Non-pigmented ciliary epithelial cell (primary cell): ENCODE measurements at places on chromosomes 6 and 20.

GRCh38 chr6:736657-737446, 43.9 kb upstream of the EXOC2 start:
- DNase-seq = no peak

GRCh38 chr20:44552950-44553908, 29.1 kb upstream of the PKIG start:
- DNase-seq = no peak

- DNase-seq = no peak
These were observed 38.9 kb downstream of the ITPR3 start for GRCh38 chr6:33659986-33660385.

GRCh38 chr20:52209154-52209571, 17.6 kb upstream of the ZFP64 start:
- DNase-seq = no peak

- no peak for DNase-seq
These were observed 18.7 kb downstream of the POFUT1 start for GRCh38 chr20:32226391-32226790.

- no peak for DNase-seq
These were observed 30.9 kb downstream of the ANGPT4 start for GRCh38 chr20:884983-885952.

GRCh38 chr20:34179637-34180360, 61.4 kb upstream of the ASIP start:
- no peak for DNase-seq

DNA sequence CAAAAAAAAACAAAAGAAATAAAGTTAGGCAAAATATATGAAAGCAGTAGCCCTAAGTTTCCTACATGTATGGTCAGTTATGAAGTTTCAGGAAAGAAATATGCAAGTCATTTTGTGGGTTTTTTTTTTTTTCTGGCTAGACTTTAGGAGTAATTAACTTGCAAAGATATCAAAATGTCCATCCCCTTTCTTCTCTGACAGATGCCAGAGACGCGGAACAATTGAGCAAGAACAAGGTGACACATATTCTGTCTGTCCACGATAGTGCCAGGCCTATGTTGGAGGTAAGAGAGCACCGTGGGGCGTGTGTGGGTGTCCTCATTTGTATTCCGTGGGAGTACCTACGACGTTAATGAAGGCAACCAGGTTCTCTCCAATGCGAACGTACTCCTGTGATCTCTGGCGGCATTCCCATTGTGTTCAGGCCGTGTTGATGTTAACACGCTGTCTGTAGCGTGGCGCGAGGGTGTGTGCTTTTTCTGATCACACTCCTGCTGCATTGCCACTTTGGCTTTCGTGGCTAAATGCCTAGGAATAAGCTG, 19.5 kb downstream of the DUSP22 start:
- DNase-seq = no peak

DNA sequence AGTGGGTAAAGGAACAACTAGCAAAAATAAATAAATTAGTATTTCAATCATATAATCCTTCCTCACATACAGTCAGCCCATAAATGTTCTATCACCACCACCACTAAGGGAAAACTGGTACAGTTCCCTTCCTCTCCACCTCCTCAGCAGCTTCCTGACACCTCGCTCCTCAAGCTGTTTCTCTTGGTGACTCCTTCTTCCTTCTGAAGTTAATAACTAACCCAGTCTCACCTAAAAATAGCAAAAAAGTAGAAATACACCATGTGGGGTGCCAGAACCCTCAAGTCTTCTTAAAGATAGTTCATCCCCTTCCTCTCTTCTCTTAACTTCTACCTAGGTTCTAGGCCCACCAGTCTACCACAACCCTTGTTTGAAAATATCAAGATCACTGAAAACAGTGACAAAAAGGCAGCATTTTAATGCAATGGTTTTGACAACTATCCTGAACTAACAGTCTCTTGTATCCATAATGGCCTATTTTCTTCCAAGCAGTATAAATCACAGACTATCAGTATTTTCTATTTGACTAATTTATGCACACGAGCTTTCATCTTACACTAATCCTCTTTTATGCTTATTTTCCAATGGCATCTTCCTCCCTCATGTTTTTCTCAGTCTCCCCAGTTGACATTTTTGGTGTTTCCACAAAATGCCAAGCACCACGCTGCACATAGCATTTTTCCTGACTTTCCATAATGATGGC, 85.5 kb downstream of the KHDC1L start:
- no peak for DNase-seq

- no peak for DNase-seq
These were observed 300.9 kb downstream of the SLC35F1 start for GRCh38 chr6:118207947-118208346.

GRCh38 chr6:103893141-103893581, 966.6 kb downstream of the HACE1 start:
- peak; percentile 15 for DNase-seq

- DNase-seq = no peak
These were observed 87.0 kb upstream of the LRFN2 start for GRCh38 chr6:40674170-40674569.

DNA sequence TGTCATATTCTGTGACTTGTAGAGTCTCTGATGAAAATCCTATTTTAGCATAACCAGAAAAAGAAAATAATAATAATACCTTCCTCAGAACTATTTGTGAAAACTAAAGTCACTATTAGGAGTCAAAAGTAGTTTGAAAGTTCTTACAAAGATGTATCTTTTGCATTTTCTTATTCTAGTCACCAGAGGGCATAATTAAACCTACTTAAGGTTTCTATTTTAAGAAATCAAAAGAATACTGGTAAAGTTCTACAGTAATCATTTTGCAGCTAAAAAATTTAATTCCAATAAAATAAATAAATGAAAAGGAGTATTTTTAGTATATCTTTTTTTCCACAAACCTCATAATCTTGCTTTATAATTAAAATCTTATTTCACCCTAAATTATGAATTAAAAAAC, 28.0 kb upstream of the MCM9 start:
- DNase-seq = no peak

- no peak for DNase-seq
These were observed 145.6 kb downstream of the TBX18 start for GRCh38 chr6:84618836-84619235.

DNA sequence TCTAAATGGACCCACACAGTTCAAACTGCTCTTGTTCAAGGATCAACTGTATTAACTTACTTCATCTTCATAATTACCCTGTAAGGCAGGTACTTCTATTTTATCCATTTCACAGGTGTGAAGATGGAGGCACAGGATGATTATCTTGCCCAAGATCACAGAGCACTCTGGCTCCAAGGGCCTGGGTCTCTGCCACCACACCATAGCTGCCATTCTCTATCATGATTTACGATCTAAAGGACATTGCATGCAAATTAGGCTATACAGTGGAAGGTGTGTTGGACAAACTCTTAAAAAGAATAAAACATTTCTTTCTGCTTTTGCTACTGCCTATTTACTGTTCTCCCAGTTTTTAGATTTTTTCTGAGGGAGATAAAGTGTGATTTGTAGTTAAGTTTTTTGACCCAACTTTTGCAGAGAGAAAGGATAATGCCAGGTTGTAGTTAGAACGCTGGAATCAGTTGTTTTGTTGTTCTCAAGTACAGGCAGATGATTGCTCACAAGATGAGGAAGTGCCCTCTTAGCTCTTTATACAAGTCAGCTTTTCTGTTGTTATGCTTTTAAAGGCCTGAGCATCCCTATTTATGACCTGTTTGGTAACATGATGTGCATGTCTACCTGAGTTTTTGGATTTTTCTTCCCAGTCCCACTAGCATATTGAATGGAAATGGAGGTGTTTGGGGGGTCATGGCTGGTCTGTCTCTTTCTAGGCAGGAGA, 247.9 kb downstream of the ZFAND3 start:
- no peak for DNase-seq

GRCh38 chr6:149431905-149432775, 32.1 kb downstream of the SUMO4 start:
- peak; percentile 45 for DNase-seq

DNA sequence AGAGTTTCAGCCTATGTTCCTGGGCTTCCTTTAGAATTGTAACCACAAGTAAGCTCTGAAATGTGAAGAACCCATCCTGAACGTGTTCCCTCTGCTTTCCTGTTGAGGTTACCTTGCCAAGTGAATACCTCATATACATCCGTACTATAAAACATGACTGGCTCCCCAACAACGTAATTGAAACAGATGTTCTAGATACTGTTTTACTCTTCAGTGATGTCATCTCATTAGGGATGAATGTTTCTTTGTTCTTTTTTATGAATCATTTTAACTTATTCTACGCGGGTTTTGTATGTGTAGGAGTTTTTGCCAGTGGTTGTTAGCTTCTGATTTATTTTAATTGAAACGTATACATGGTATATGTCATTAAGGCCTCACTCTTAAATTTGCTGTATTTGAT, 166.8 kb downstream of the SAMD5 start:
- peak; percentile 23 for DNase-seq

DNA sequence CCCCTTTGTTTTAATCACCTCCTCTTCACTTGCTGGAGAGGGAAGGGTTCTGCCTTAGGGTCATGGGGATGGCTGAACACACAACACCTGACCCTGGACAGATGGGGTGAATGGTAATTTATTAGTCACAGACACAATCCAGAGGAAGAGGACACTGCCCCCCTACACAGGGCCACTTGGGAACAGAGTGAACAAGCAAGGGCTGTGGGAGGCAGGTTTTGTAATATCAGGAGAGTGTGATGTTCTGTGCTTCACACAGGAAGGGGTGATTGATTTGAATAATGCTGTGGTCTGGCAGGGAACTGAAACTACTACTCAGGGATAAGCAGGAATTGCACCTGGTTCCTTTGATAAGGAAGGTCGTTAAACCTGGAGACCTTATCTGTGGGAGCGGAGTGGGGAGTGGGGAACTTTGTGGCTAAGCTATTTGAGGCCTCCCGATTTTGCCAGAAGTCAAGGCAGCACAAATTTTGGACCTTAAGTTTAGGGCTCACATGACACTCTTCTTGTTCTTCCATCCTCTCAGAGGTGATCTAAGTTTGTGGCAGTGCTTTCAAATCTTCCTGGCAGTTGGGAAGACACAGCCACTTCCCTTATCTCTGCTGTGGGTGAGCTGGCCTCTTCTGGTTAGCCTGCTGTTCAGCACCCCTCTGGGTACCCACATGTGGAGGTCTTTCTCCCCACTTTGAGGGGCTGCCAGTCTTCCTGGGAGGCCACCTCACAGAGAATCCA, 77.8 kb downstream of the CD164 start:
- no peak for DNase-seq

GRCh38 chr6:14642842-14643241, 525.3 kb downstream of the CD83 start:
- DNase-seq = no peak

- DNase-seq = no peak
These were observed 3.9 kb upstream of the LSM14B start for GRCh38 chr20:62118113-62119043.

GRCh38 chr20:46202766-46203509, 84.8 kb downstream of the CD40 start:
- DNase-seq = no peak

DNA sequence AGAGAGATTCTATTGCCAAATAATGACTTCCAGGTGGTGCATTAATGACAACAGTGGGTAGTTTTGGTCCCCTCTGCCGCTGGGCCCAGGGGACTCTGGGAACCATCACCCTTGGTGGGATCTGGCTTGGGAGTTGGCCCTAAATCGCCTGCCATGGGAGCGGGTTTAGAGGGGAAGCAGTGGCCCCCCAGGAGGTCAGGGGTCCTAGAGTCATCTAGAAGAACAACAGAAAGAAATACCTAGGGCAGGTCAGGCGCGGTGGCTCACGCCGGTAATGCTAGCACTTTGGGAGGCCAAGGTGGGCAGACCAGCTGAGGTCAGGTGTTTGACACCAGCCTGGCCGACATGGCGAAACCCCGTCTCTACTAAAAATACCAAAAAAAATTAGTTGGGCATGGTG, 17.8 kb upstream of the ARFGEF2 start:
- DNase-seq = no peak

DNA sequence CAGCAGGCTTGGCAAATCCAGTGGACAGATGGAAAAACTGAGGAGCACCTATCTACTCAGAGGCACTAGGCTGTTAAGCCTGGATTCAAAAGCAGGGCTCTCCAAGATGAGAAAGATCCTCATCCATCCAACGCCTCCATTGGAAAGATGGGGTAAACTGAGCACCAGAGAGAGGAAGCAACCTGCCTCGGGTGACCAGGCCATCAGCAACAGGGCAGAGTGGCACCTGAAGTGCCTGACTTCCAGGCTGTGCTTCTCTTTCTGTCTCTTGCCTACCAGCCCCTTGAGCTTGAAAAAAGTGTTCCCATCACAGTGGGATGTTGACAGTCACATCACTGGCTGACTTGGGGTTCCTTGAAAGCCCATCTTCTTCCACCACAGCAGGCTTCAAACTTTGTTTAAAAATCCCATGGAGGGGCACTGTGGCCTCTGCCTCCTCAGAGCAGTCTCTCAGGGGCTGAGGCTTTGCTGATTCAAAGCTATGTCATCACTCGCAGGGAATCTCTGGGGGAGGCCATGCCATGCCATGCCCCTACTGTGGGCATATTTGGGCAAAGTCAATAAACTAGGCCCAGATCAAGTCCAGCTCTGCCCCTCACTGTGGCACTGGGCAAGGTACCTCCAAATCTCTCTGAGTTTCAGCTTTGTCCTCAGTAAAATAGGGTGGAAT, 44.8 kb upstream of the TGM2 start:
- no peak for DNase-seq

GRCh38 chr20:11352041-11352440, 565.7 kb upstream of the BTBD3 start:
- DNase-seq = no peak

DNA sequence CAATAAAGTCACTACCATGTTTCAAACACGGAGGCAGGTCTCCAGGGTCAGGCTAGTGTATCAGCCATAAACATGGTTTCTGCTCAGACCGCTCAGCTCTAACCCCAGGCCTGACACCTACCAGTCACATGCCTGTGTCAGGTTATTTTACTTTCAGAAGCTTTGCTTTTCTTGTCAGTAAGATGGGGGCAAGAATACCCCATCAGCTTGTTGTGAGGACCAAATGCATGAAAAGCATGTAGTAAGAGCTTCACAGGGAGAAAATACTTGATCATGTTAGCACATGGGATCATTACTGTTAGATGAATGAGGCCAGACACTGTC, 65.2 kb upstream of the PIM1 start:
- no peak for DNase-seq

GRCh38 chr20:59135093-59135492, 28.5 kb upstream of the ZNF831 start:
- DNase-seq = no peak

- no peak for DNase-seq
These were observed 162.7 kb downstream of the INSM1 start for GRCh38 chr20:20530428-20531151.

DNA sequence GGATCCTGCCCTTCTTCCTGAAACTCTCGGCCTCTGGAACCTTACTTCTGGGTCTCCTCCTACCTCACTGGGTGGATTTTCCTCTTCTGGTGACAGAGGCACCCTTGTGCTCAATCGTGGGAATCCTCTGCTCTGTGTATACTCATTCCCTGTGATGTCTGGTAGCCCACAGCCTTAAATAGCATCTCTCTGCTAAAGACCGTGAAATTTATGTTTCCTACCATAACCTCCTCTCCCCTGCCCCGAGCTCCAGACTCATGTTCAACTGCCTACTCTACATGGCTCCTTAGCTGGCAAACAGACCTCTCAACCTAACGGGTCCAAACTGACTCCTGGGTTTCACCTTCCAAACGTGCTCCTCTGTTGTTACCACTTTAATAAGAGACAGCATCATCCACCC, 9.9 kb downstream of the MMP9 start:
- no peak for DNase-seq

- DNase-seq = no peak
These were observed 2.8 kb upstream of the CSNK2A1 start for GRCh38 chr20:546353-546752.

GRCh38 chr6:12336121-12336971, 46.2 kb downstream of the EDN1 start:
- no peak for DNase-seq
